Mucosa of gallbladder (tissue), 1 donor: ENCODE measurements at places on chromosomes 16 and 17. TPM values are rescaled to one million over a fixed set of nuclear protein-coding genes. Genes with fewer than 3 reads are reported as not detected.
A peak's percentile ranks its signal among the peaks of the same experiment; 100 is the strongest.

DNA sequence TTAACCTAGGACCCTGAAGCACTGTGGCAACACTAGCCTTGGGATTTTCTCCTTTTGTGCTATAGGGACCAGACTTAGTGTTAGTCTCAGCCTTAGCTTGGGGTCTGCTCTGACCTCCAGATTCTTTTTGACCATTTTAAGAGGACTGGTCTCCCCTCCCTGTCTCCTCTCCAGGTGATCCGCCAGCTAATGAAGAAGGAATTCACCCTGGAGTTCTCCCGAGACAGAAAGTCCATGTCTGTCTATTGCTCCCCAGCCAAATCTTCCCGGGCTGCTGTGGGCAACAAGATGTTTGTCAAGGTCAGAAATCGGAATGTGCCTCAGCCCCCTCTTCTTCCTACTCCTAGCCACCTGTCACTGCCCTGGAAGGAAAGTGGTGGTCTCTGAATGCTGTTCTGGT, 19.5 kb downstream of the ATP2A1 start:
- no peak for DNase-seq

GRCh38 chr17:44779211-44780025, 20.6 kb downstream of the ADAM11 start:
- DNase-seq: peak; percentile 80

GRCh38 chr17:69317625-69318024, 9.3 kb downstream of the ABCA5 start:
- no peak for DNase-seq

DNA sequence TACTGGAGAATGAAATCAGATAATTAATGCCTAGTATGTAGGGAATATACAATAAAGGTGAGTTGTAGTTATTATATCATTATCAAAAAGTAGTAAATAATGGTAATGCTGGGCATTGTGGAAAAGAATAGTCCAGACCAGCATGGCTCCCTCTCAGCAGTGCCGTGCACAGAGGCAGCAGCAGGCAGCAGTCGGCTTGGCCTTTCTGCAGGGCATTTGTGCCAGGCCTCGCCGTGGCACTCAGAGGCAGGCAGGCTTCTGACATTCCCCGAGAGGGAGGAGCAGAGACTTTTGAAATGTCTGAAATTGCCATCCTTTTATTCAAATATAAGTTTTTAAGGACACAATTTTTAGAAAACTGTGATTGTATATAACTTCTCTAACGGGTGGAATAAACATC, 15.0 kb downstream of the KIAA0513 start:
- no peak for DNase-seq

DNA sequence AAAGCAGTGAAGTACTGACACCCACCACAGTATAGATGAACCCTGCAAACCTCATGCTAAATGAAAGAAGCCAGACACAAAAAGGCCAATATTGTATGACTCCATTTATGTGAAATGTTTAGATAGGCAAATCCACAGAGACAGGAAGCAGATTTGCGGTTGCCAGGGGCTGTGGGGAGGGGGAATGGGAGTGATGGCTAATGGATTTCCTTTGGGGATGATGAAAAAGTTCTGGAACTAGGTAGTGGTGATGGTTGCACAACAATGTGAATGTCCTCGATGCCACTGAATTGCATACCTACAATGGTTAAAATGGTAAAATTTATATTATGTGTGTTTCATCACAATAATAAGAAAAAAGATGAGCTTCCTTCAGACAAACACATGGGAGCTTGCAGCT, 28.4 kb upstream of the WFIKKN2 start:
- no peak for DNase-seq

- peak; percentile 49 for DNase-seq
Measured at GRCh38 chr16:75074920-75075687, 41.5 kb downstream of the LDHD start.

DNA sequence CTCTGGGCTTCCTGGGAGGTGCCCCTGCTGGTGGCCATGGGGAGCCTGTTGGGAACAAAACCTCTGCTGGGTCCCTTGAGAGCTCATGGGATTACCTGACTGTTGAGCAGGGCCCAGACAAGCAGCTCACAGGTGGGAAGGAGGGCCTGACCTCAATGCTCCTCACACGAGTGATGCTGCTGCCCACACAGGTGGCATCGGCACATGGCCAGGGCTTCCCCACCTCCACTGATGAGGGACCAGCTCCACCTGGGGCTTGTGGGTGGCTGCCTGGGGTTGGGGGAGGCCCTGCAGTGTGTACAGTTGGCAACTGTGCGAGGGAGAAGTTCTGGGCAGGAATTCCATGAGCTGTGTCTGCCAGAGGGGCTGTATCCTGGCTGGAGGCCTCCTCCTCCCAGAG, 87.8 kb upstream of the NLRP1 start:
- DNase-seq: no peak

GRCh38 chr17:34252444-34253138, 2.5 kb upstream of the CCL2 start:
- DNase-seq: peak; percentile 91

GRCh38 chr17:82117139-82118090, 19.4 kb upstream of the FASN start:
- DNase-seq: no peak

DNA sequence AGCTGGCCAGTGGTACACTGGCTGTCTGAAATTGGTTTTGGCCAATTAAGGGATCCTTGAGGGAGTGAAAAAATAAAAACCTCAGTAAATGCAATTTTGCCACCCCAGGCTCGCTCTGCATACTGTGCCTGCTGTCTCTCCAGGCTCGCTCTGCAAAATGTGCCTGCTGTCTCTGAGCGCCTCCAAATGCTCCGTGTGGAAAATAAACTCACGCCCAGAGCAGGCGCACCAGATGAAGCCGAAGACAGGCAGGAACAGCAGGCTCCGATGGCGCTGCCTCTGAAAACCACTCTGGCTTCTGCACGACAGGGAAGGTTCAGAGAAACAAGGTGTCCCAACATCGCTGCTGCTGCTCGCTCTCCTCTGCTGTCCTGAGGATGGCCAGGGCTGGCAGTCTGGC, 29.1 kb downstream of the SNN start:
- no peak for DNase-seq

- DNase-seq: no peak
Measured at GRCh38 chr16:68857479-68857878, 14.1 kb downstream of the TANGO6 start.

DNA sequence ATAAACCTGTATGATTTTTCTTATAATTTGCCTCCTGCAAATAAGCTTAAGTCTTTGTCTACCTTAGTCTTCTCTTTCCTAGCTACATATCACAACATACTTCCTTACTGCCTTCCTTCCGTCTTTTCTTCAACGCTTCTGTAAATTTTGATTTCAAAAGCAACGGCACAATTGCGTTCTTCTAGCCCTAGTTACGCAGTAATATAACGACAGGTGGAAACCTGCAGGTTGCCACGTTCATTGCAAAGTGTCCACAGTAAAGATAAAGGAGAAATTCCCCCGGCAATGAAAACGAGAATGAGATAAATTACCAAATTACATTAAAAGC, 546 bp upstream of the PSMD7 start:
- no peak for DNase-seq

GRCh38 chr17:29918016-29918415, 12.0 kb downstream of the SSH2 start:
- DNase-seq: no peak

DNA sequence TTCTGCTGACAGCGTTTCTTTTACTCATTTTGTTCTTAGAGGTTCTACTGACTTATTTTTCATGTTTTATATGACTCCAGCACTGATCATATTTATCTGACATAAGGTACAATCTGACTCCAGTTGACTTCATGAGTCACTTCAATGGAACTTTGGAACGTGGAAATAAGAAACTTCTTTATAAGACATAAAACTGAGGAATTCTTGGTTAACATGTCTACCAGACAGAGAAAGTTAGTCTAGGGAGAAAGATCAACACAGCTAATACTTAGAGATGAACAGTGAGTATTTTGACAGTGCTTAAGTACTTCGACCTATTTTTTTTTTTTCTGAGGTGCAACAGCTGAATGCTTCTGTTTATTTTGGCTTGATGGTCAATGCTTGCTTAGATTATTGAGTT, 679.5 kb downstream of the KCNJ2 start:
- no peak for DNase-seq

GRCh38 chr16:86499889-86500707, 10.2 kb upstream of the FOXF1 start:
- no peak for DNase-seq

DNA sequence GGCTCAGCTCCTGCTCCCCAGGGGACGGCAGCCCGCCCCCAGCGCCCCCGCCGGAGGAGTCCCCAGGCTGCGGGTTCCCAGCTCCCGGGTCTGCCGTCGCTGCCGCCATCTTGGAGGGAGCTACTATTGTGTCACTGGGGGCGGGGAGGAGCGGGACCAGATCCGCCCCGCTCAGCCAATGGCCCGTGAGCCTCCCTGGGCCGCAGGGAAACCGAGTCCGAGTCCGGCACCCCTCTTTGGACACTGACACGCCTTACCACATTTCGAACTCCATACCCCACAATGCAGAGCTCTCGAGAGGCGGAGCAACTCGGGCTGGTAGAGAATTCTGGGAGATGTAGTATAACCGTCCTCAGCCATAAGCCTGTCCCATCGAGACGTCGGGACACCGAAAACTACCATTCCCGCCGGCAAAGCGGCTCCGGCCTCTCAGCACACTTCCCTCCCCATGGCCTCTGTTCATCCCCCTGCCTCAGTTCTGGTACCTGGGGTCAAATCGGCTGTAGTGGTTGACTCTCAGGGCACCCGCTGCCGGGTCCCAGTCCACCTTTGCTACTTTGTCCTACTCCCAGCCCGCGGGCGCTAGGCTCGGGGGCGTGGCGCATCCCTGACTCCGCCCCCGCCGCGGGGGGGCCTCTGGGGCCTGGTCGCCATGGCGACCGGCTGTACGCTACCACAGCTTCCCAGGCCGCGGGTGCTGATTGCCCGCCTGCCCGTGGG, at the start of the genes RANBP10 and TSNAXIP1:
TSS of gene RANBP10 (minus strand) at position 133 of the 720 bp plus-strand sequence. CDS start at position 109, 24 bp downstream.
TSS of gene TSNAXIP1 (plus strand) at position 462 of the 720 bp plus-strand sequence. CDS start 261 bp downstream, outside the sequence.
- peak; percentile 98 for DNase-seq

DNA sequence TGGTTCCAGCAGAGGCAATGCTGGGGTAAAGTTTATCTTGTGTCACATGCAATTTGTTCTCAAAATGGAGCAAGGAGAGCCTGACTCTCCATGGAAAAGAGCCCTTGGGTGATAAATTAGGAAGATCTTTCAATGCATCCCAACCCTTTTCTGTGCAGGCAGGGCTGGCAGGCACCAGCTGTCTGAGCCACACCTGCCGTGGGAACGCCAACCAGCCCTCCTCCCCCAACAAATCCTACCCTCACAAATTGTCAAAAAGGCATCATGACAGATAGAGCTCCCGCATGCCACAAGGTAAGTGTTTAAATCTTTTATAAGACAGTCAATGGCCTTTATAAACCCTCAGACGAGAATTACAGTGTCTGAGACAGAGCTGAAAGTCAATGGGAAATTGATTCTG, 418.5 kb upstream of the CDH5 start:
- no peak for DNase-seq

- DNase-seq: no peak
Measured at GRCh38 chr17:11388054-11388453, 147.0 kb downstream of the SHISA6 start.

- DNase-seq: no peak
Measured at GRCh38 chr17:79877041-79877440, 37.8 kb upstream of the CBX4 start.

DNA sequence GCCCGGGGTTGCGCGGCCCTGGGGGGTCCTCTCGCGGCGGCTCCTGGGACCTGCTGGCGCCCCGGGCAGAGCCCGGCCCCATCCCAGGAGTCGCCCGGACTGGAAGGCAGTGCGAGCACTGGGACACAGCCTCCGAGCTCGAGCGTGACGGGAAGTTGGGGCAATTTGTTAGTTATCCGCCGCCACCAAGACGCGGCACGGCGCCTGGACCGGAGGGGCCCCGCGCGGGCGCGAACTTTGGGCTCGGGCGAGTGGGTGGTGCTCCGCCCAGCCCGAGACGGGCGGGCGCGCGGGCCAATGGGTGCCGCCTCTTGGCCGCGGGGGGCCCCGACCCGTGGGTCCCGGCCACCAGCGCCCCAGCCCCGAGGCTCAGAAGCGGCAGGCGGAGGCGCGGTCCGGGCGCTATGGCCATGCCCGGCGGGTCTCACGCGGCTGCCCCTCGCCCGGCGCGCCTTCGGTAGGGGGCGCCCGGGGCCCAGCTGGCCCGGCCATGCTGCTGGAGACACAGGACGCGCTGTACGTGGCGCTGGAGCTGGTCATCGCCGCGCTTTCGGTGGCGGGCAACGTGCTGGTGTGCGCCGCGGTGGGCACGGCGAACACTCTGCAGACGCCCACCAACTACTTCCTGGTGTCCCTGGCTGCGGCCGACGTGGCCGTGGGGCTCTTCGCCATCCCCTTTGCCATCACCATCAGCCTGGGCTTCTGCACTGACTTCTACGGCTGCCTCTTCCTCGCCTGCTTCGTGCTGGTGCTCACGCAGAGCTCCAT, at the start of gene ADORA2B:
TSS of gene ADORA2B (plus strand) at position 372 of the 768 bp plus-strand sequence. CDS start at position 491, 119 bp downstream.
- peak; percentile 45 for DNase-seq

The RFFL gene
- total RNA-seq: 45.4 TPM

The ARL17A gene
- total RNA-seq: 23.0 TPM

The FNDC8 gene
- total RNA-seq: not detected

The TP53TG3F gene
- total RNA-seq: not detected

The MYL11 gene
- total RNA-seq: 1.3 TPM

The GSDMA gene
- total RNA-seq: not detected

The UBE2Z gene
- 78.0 TPM for total RNA-seq

The BCAR1 gene
- 223 TPM for total RNA-seq

The RNF157 gene
- 3.3 TPM for total RNA-seq

The KRT222 gene
- 12.7 TPM for total RNA-seq

The KRTAP4-9 gene
- not detected for total RNA-seq
